ENCODE measurements at places on chromosomes 4 and X.

- peak; percentile 52 for DNase-seq
These were observed 15.7 kb downstream of the FHL1 start for GRCh38 chrX:136162827-136163570.

- DNase-seq = no peak
These were observed 137.9 kb upstream of the S100G start for GRCh38 chrX:16511796-16512776.

- DNase-seq = no peak
These were observed 346.8 kb downstream of the NR3C2 start for GRCh38 chr4:148095346-148095923.

DNA sequence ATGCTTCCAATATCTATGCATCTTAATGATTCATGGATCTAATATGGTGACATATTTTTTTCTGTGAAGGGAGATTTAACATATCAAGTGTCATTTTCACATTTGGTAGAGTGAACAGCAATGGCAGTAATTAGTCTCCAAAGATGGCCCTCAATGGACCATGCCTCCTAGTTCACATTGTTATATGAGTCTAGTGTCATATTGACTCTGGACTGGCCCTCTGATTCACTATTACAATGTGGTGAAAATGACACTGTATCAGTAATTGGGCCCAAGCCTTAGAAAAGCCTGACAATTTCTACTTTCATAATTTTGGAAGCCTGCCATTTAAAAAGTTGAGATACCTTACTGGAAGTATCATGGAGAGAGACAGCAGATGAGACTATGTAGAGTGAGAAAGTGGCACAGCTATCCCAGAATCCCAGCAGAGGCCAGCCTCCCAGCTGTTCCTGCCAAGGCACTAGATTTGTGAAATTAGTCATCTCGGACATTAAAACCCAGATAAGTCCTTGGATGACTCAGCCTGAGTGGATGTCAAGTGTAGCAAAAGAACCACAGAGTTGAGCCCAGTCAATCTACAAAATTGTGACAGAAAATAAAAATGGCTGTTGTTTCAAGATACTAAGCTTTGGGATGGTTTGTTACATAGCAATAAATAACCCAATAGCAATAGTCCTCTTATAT, 68.4 kb downstream of the ARHGEF38 start:
- no peak for DNase-seq

- no peak for DNase-seq
These were observed 10.1 kb upstream of the ARAP2 start for GRCh38 chr4:36254371-36254770.

GRCh38 chrX:81857192-81857591, 655.3 kb downstream of the SH3BGRL start:
- no peak for DNase-seq

GRCh38 chr4:186825069-186825468, 101.4 kb upstream of the FAT1 start:
- DNase-seq = no peak

DNA sequence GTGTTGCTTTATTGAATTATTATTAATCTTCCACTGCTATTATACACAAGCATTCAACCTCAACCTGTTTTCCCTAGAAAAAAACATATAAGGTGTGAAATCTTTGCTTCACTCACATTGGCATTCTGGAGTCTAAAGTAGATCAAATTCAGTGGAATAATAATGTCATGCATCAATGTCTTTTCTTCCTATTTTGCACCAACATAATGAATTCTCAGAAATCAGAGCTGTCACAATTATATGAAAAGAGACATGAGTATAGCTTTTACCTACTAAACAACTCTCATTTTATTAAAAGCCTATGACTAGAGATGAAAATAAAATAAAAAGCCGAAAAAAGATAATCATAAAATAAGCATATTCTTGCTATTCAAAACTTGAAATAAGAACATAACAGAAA, 96.3 kb upstream of the QRFPR start:
- no peak for DNase-seq

DNA sequence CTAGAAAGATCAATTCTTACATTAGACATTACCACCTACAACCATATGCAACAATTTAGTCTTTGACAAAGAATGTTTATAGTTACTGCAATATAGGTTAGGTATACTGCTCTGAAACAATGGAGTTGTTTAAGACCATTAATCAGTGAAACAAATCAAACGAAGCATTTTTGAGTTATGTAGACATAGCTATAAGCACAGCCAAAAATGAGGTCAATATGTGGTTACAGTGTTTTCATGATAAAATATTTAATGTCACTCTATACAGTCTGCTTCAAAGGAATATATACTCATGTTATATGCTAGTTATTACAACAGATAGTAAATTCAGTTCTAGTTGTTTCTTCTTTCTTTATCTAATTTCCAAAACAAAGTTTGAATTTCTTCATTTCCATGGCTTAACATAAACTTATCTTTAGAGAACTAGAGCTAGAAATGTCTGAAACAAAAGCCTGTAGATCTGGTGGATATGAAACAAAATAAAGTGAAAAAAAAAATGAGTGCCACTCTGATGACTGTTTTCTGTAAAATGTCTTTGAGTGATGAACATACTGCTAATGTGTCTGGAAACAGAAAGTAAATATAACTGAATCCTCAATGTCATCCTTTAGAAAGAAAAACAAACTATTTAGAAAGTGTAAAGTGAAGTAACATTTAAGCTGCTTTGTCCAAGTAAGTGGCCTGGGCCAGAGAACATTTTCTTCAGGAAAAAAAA, 809.0 kb downstream of the FAT4 start:
- no peak for DNase-seq

GRCh38 chrX:24357106-24357505, 3.3 kb upstream of the SUPT20HL1 start:
- DNase-seq = no peak

DNA sequence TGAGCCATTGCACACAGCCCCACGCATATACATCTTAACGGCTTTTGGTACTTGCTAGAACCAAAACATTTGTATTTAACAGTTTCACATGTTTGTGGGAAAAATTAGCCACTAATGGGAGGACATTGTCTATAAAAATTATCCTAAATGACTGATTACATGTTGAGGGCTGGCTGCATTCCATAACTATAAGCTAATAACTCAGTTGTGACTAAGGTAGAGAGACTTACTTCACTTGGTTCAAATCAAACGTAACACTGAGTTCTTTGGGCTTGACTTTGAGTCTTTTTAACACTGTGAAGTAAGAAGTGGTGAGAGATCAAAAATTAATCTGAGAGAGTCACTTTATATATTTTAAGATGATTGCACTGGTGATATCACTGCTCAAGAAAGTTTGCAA, 47.9 kb upstream of the PGRMC2 start:
- no peak for DNase-seq

- DNase-seq = no peak
These were observed 11.9 kb upstream of the TRIML1 start for GRCh38 chr4:188127214-188127874.

DNA sequence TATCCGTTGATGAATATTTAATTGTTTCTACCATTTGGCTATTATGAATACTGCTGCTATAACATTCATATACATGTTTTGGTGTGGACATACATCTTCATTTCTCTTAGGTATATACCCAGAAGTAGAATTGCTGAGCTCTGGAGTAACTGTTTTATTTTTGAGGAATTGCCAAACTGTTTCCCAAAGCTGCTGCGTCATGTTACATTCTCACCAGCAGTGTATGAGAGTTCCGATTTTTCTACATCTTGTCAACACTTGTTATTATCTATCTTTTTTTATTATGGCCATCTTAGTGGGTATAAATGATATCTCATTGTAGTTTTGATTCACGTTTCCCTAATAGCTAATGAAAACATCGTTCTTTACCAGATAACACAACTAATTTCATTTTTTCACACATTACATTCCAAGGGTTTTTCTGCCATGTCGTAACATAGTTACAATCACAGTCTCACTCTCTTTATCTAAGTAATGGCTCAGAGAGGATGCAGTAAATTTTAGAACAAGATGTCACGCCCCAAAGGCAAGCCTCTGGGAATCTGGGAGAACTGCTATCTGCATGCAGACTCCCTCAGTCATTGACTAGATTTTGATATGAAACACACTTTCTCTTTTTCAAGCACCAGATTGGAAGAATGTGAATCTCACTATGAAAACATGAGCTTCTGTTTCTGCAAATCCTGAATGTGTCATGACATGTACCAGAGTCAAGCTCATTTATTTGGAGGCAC, 10.3 kb downstream of the ARHGAP6 start:
- DNase-seq = no peak

- DNase-seq = no peak
These were observed 350.6 kb downstream of the CHIC1 start for GRCh38 chrX:73913580-73913979.

- no peak for DNase-seq
These were observed 170.6 kb downstream of the ZNF330 start for GRCh38 chr4:141391293-141391692.

DNA sequence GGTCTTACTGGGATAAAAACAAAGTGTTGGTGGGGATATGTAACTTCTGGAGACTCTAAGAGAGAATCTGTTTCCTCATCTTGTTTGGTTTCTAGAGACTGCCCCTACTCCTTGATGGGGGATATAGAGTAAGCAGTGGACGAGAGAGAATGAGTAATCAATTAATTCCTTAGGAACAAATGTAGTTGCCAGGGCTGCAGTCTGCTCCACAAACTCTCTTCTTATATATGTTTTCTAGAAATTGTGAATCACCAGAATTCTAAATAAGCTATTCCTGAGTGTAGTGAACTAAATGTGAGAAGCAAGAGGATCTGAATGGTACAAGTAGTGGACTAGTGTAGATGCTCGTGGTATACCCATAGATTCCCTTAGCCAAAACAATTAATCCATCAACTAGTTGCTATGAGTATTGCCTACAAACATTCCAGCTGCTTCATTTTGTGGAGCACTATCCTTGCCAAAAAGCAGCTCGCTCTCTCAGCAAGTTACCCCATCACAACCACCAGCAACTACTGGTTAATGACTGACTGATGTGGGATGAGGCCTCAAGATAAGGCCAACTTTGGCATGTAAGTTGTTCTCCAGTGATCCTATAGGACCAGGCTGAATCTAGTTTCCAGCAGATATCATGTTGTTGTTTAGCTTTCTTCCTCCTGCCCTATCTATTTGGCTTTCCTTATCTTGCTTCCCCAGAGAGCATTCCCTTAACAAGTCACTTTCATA, 273.0 kb downstream of the SLC7A11 start:
- no peak for DNase-seq

DNA sequence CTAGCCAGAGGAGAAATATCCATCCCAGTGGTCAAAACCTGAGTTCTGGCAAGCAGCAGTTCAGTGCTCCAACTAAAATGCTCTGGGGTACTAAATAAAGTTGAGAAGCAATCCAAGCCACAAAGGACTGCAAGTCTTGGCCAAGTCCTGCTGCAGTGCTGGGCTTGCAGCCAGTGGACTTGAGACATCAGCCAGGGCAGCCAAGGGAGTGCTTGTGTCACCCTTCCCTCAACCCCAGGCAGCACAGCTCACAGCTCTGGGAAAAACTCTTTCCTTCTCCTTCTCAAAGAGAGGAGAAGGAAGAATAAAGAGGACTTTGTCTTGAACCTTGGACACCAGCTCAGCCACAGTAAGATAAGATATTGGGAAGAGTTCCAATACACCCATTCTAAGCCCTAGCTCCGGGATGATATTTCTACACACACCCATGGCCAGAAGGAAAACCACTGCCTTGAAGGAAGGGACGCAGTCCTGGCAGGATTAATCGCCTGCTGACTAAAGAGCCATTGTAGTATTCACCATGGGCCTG, 99.8 kb downstream of the PTCHD1 start:
- DNase-seq = no peak

DNA sequence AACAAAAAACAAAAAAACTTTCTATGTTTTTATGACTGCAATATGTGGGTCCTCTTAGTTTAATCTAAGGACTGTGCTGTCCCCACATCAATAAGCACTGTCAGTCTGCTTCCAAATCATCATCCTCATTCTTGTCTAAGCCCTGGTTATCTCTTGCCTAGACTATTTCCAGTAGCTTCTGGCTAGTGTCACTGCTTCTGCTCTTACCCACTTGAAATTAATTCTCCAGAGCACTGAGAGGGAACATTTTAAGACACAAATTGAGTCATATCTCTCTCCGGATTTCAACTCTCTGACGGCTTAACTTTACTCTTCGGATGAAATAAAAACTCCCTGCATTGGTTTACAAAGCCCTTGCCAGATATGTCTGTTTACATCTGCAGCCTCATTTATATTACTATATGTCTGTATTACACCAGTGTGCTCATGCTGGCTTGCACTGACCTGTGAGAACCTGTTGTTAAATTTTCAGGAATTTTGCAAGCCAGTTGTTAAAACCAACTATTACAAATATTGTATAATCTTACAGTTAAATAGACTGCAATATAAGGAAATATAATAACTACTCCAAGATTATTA, 345.9 kb downstream of the ADGRL3 start:
- no peak for DNase-seq

DNA sequence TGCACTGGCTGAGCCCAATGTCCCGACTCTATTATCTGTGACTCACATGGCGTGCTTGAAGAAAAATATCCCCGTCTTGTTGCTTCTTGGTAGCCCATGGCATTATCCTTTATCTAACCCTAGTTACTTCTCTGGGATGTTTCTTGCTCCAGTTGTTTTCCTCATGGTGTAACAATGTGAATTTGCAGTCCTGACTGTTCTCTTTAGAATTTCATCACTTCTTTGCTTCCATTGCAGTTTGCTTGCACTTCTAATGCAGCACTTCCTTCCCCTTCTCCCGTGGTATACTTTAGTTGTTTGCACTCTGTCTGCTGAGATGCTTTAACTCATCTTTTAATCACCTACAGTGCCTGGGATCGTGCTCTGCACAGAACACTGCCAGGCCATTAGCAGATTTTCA, 126.9 kb downstream of the MAML3 start:
- DNase-seq = peak; percentile 19

DNA sequence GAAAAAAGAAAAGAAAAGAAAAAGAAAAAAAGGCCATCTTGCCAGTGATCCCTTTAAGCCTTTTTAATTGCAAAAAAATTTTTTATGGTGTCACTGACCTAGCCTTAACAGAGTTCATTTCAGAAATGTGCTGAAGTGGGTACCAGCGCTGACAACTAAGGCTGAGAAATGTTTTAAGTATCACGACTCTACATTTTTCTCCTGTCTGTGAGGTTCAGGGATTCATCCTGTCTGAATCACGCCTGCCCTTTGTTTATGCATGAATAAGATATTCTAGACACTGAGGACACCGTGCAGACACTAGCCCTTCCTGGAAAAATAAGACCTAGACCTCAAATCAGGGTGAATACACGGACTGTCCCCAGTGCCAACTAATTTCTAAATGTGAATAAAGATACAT, 154.4 kb upstream of the NOCT start:
- DNase-seq = no peak

DNA sequence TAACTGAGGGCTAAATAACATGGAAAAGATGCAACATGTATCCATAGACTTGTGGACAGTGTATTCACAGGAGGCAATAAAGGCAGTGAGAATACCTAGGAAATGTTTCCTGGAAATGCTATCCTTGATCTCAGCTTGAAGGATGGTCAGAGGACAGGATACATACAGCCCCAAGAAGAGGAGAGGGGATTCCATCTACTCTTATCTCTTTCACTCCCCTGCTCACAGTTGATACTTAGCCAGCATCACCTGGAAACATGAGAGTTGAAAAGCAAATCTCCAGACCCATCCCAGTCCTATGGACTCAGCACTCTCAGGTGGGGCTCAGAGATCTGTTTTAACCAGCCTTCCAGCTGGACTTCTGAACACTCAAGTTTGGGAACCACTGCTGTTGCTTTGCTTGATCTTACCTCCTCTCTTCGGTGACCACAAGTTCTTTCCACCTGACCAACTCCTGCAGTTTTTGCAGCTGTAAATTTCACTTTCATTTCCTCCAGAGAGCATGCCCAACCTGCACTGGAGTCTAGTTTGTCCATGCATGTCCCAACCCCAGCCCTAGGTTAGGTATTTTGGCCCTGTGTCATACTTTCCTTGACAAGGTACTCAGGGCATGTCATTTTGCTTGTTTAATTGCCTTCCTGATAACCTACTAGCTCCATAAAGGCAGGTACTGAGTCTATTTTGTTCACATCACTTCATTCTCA, 10.4 kb downstream of the RELL1 start:
- no peak for DNase-seq

Measured in NB4 (cell line).